GM13977 (cell line): ENCODE measurements at places on chromosomes 4 and X.

DNA sequence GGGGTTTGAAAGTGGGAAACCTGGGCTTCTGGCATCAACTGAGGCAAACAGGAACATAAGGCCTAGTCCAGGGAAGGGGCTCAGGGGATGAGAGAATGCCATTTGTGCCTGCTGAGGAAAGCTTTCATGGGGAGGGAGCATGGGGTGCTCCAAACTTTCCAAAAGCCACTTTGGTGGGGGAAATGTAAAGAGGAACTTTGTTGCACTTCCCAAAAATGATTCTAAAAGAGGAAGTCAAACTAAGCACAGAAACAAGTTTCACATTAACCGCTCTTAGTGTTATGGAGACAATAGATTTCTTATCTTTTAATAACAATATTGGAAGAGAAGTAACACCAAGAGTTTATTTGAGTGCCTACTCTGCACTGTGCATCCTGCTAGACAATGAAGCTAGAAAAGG lies 32.3 kb downstream of the GAB3 start:
- DNase-seq = no peak

DNA sequence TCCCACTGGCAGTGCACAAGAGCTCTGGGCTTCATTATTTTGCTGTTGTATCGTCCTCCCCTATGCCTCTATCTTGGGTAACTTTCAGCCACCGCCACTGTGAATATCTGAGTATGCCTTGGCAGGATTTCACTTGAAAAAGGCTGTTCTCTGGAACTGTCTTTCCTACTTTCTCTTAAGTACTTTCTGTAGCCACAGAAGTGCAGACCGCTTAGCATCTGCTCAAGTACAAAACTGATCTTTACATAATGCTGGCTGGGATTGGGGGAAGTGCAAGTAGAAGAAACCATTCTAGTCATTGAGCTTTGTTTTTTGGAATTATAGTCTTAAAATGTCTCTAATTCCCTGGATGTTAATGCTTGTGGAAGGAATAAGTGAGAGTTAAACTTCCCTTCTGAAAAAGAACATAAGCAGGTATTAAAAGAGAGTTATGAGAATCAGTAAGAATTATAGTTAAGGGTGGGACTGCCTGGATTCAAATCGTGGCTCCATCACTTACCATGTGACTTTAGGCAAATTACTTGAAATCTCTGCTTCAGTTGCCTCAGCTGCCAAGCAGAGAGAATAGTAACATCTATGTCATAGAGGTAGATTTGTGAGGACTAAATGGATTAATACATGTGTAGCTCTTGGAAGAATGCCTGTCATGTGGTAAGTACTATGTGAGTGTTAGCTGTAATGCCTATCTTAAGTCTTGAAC lies 77.5 kb downstream of the MID1IP1 start:
- no peak for DNase-seq

GRCh38 chr4:39637586-39638353 lies 895 bp downstream of the SMIM14 start:
- DNase-seq = no peak

DNA sequence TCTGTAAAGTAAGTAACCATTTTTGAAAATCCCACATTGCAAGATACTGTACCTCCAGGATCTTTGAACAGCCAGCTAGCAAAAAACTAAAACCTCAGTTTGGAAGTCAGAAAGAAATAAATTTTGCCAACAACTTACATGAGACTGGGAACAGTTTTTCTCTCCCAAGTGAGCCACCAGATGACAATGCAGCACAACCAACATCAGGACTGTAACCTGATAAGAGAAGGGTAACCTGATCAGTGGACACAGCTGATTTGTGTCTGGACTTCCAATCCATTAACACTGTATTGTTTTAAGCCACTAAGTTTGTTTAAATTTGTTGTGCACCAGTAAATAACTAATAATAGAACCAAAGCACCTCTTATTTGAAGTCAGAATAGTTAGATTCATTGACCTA lies 923.3 kb downstream of the FAT4 start:
- no peak for DNase-seq

- no peak for DNase-seq
Observed at GRCh38 chr4:108884596-108884995, 121.7 kb upstream of the ETNPPL start.

DNA sequence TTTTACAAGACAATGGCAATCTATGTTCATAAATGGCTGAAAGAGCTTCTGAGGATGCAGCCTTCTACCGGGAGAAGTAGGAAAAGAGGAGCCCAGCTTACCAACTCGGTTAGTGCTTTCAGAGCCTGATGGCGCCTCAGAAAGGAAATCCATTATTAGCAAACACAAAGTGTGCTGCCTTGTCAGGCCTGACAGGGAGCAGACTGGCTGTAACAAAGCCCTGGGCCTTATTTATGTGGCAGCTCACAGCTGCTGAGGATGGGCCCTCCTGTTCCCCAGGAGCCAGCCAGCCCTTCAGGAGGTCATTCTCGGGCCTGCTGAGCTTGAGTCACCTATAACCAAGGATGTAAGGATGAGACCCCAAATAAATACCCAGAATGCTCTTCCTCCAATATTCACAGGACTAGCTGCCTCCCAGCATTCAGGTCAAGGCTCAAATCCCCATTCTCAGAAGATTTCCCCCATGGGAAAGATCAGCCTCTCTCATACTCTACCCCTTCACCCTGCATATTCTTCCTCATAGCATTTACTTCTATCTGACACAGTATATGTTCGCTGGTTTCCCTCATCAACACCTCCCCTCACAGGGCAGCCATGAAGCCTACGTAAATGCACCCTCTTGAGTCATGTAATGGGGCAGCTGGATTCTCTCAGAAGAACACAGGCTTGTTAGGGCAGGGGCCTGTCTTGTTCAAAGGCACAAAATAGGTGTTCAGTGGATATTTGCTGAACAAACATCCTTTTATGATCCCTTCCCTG lies 227.0 kb upstream of the RASGEF1B start:
- DNase-seq = no peak

DNA sequence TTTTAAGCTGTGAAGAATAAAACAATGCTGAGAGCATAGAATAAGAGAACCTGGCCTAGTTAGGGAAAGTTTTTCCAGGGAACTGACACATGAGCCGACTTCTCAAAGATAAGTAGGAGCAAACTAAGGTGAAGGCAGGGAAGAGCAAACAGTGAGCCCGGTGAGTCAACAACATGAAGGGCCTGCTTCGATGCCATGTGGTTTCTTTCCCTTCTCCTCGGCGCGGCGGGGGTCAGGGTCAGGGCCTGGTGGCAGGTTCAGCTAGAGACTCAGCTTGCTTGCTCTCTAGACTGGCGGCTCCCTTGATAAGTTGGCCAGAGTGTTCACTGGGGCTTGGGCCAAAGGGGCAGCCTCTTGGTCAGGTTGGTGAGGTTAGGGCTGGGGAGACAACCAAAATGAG lies 81.1 kb downstream of the DLG3 start:
- no peak for DNase-seq

DNA sequence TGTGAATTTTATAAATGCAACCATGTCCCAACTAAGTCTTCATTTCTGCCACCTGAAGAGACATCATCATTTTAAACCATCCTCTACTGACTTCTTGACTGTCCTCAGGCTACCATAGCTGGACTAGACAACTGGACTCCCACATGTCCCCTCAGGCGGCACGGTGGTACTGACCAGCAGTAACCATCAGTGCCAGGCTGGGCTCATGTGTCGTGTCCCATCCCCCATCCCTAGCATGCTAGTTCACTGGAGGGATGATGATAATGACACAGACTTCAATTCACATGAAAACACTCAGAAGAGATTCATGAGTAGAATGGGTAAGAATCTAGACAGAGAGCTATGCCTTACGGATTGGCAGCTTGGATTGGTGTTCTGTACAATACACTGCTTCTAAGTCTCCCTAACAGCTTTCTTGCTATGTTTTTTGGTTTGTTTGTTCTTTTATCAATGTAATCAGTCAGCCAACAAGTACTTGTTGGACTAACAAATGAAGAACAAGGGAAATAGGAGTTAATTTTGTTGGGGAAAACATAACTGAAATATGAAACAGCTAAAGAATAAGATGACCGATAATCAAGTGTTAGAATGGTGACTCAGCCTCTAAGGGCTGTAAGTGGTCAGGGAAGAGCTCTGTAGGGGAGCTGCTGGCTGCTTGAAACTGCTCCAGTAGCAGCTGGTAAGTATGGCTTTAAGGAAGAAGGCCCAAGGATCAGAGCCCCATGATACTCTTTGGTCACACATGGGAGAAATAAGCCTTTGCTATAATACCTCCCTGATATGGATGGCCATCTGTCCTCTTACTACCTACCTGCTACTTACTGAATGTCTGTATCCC lies 10.3 kb downstream of the ZDHHC9 start:
- DNase-seq = no peak

DNA sequence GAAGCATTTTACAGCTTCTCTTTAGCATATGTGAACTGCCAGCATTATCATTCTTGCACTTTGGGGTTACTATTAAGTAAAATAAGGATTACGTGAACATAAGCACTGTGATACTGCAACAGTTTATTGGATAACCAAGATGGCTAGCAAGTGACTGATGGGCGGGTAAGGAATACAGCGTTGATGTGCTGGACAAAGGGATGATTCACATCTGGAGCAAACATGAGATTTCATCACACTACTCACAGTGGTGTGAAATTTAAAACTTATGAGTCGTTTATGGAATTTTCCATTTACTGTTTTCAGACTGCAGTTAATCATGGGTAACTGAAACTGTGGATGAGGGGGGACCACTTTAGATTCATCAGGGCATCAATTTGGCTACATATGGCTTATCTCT lies 16.0 kb downstream of the NBDY start:
- no peak for DNase-seq

DNA sequence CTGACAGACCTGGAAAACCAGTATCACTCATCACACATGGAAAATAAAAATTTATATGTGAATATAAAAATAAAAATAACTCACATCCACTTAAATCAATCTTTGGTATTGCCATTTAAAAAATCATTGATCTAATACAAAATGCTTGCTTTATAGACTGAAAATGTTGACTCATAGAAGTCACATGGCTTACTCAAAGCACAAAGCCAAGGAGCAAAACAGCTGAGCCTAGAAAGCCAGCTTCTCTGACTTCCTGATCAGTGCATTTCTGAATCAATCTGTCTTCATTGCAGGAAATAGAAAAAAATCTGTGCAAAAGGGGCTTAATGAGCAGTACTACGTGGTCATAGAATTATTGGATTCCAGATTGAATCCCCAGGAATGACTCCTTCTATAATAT lies 176.9 kb upstream of the HS3ST1 start:
- DNase-seq = no peak

DNA sequence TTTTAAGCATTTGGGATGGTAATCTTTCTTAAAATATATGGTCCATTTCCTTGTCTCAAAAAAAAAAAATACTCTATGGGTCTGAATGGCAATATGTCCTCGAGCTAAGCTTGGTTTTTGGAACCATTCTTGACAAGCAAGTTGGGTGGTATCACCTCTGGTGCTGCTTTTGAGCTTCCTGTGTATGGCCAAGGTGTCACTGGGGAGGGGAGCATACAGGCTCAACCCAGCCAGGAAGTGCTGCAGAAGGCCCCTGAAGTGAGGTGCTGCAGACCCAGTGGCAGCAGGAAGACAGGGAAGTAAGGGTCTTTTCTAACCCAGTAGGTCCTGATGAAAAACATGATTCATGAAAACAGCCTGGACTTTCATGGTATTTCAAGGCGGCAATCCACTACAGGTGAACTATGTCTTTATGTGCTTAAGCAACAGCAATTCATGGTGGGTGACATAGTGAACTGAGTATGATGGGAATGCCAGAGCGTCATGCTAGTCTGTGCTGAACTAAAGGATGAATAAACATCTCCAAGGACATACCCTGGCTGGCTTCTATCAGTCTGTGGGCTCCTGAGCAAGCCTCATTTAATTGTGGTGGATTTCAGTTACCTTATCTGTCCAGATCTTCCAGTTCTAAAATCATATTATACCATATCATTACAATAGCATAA lies 15.1 kb downstream of the TRAPPC2 start:
- no peak for DNase-seq

DNA sequence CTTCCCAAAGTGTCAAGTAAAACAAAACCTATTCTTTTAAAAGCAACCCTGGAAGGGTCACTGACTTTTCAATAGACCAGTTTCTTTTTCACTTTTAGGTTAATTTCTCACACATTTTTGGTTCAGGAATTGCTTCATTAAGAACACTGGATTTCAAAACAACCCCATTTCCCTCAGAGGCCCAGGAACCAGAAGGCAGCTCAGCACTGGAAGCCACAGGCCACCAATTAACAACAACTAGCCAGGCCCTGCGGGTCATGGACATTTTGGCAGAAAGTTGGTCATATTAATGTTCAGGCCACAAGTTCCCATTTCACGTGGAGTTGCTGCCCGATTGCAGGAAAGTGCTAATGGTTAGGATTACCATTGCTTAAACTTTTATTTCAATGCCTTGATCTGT lies 39.8 kb downstream of the HAND2 start:
- DNase-seq = no peak

- peak; percentile 47 for DNase-seq
Observed at GRCh38 chr4:26257850-26258249, 63.0 kb upstream of the RBPJ start.

GRCh38 chrX:152878976-152879755 lies 18.7 kb upstream of the ZNF185 start:
- no peak for DNase-seq

- peak; percentile 59 for DNase-seq
Observed at GRCh38 chr4:25913056-25913850, 767 bp upstream of the SMIM20 start.

- no peak for DNase-seq
Observed at GRCh38 chr4:48243887-48244286, 25.8 kb downstream of the TEC start.

DNA sequence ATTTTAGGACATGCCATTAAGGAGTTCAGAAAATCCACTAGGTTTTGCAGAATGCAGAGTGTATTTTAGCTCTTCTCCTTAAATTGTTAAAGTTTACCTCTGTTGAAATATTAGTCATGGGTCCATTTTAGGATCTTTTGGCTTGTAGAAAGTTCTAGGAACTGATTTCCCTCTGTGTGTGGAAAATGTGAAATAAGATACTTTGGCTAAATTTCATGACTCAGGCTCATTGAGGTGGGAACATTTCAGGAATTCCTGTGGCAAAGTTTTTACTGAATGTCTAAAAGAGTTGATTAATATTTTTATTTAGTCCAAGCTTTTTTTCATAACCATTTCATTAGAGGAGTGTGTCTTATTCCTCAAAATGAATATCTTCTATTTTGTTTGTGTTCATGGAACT lies 7.0 kb downstream of the FHIP1A start:
- no peak for DNase-seq

DNA sequence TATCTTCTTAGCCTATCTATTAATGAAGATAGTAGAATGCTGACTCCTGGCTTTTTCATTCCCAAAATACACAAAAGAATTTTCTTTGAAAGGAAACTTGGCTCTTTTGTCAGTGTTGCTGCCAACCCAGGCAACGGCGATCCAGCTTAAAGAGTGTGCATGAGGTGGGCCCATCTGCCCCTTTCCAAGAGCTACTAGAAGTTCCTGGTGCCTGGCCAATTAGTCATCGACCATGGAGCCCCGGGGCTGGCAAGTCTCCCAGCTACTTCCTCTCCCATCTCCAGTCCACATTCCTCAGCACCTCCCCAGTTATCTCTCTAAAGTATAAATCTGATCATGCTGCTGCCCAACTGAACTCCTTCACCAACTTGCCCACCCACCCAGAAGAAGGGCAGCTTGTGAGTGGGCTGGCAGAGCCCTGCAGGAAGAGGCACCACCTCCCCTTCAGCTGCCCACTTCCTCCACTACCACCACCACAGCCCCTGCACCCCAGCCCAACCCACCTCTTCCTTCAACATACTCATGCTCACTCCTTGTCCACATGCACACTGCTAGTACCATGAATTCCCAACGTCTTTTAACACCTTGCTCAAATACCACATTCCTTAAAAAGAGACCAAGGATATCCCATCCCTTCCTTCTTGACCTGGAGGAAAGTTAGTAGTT lies 158.2 kb upstream of the MAP3K15 start:
- DNase-seq = no peak

GRCh38 chr4:87114245-87115062 lies 106.0 kb downstream of the KLHL8 start:
- no peak for DNase-seq
